Stimulated activated CD8-positive, alpha-beta memory T cell treated with anti-CD3 and anti-CD28 coated beads, Interleukin-4, amount 100 ng/mL, for 4 hours (primary cell): ENCODE measurements at places on chromosomes 3 and 15.

GRCh38 chr15:93321881-93322282 is 232.9 kb upstream of the RGMA start:
- DNase-seq: no peak

- DNase-seq: no peak
Measured at GRCh38 chr3:105254154-105254553, 112.6 kb upstream of the ALCAM start.

DNA sequence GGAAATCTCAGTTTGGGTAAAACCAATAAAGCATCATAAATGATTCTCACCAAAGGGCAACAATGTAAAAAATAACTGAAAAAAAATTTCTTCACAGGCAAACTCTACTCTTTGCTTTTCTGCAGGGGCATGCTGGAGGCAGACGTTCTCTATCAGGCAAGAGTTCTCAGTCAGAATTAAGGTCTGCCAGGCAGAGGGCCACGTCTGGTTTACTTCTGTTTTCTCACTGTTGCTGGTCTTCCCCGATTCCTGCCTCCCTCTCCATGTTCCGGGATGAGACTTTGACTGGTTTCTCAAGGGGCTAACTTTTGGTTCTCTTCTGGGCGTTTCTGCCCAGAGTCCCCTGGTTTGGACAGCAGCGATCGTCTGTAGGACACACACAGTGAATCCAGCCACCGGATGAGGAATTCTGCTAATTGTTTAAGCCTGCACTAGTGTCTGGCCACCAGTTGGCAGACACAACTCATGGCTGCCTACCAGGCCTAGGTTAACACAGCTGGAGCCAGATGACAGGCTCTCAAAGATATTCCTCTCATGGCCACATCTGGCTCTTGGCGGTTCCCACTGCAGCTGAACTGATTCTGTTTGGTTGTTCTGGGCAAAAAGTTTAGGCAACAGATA is 273.1 kb downstream of the FOXP1 start:
- no peak for DNase-seq

GRCh38 chr15:69834761-69835160 is 263.0 kb downstream of the TLE3 start:
- no peak for DNase-seq

DNA sequence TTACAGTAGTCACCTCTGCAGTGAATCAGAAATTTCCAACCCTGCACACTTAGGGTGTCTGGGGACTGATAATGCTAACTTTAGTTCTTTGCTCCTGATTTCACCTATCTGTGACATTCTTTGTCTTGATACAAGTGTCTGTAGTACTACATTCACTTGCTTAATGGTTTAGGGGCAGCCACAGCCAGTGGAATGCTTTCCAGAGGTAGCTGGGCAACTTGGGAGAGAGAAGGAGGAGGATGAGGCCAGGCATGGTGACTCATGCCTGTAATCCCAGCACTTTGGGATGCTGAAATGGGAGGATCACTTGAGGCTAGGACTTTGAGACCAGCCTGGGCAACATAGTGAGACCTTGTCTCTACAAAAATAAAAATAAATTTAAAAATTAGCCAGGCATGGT is 8.5 kb downstream of the BAHD1 start:
- no peak for DNase-seq

DNA sequence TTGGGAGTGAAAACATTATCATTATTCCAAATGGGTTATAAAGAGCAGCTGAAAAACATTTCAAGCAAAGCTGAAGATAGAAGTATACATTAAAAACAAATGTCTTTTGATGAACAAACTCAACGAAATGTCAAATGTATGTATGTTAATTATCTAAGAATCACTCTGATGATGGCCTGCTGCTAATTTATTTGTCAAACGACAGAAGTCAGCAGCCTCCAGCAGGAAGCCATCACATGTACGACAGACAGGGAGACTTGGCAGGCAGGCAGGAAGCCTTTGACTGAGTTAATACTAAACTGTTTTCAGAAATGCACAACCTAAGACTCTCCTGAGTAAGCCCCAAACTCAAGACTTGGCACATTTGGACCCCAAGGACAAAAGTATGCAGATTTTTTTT is 491.1 kb downstream of the ZNF385D start:
- no peak for DNase-seq

DNA sequence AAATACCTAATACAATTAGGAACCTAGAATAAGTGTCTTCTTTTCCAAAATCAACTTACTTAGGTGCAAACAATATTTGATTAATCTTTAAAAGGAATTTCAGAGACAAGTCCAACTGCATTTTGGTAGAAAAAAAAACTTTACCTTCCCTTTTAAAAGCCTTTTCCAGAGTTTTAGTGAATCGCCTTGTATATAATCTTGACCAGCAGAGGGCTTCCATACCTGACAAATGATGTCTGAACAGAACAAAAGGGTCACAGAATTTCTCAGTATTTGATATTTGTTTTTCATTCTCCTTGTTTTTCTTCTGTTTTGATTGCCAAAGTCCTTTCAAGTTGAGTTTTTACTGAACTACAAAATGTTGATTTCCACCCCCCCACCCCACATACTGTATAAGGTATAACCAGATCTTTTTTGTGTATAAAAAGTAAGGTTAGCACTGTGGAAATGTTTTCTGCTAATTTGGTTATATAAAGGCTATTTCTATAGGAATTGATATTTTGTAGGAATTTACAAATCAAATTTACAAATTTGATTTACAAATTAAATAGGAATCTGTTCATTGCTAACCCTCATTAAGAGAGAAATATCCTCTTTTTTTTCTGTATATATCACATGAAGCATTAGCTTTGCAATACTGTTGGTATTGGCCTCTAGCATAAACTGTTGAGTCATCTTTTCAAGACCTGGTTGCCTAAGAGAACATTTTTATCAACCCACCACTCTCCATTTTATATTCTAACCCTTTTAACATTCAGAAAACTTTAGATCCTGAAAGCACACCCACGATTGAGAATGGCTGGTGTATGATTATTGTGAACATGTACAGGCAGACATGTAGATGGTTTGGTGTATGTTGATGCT is 464.1 kb upstream of the RARB start:
- no peak for DNase-seq

DNA sequence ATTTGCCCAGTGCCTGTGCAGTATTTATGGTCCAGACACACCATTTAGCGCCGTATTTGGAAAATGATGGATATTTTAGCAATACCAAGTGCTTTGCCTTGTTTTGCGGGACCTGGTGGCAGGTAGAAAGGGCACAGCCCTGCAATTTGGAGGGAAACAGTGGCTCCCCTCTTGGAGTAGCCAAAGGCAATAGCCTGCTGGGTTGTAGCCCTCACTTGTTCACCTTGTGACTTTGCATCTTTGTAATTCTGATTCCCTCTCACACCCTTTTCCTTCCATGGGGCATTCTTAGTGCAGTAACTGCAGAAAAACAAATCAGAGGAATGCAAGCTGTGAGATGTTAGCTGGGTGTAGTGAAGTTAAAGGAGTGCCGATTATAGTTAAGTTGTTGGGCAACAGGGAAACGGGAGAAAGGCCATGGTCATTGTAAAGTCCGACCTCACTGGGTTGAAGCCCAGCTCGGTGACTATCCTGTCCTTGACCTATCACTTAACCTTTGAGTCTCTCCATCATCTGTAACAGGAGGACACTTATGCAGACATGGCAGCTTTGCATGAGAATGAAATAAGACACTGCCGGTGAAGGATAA is 131.0 kb upstream of the KLHL25 start:
- DNase-seq: no peak
